ENCODE measurements at places on chromosomes 4 and X.

DNA sequence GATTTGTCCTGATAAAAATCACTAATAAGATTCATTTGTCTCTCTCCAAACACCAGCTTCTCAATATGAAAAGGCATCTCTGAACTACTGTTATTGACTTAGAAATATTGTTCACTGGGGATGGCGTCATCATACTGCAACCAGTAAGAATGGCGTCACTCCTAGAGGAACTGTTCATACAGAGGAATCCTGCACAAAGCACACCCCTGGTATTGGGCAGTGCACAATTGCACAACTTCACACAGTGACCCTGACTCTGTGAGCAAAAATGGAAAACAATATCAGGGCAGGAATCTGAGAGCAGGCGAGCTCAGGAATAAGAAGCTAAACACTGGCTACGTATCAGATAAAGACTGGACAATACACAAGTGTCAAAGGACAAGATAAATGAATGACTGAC lies 66.7 kb upstream of the PNPLA4 start:
- DNase-seq: no peak

- no peak for DNase-seq
These were observed 1544.1 kb upstream of the ADGRL3 start for GRCh38 chr4:59655996-59656395.

- peak; percentile 5 for DNase-seq
These were observed 577 bp upstream of the GLRA2 start for GRCh38 chrX:14528629-14529289.

GRCh38 chr4:7092026-7092425 lies 24.2 kb upstream of the GRPEL1 start:
- no peak for DNase-seq

DNA sequence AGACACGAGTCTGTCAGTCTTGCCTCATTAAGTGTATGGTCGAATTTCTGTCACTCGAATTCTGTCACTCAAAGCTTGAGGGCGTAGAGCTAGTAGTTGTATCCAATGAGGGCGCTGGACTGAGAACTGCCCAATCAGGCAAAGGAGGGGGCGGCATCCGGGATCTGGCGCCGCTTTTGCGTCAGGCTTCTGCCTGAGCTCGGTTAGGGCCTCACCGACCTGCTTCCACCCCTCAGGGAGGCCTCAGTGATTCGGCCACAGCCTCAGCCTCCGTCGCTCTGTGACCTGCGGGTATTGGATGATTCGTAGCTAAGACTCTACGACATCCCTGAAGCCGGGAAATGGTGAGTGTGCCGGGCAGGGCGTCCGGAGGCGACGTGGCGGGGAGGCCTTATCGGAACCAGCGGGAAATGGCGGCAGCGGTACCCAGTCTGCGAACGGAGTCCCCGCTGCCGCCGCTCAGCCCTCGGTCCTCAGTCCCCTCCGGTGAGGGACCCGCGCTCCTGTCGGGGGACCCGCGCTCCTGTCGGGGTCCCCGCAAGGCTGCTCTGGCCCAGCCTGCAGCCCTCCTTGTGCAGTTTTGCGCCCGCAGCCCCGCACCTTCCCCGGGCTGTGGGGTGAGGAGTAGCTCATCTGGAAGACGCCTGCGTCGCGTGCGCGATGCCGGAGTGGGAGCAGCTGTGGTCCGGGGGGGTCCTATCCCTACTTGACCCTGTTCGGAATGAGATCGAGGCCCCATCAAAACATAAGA lies 88.3 kb downstream of the ZNF718 start:
- no peak for DNase-seq

DNA sequence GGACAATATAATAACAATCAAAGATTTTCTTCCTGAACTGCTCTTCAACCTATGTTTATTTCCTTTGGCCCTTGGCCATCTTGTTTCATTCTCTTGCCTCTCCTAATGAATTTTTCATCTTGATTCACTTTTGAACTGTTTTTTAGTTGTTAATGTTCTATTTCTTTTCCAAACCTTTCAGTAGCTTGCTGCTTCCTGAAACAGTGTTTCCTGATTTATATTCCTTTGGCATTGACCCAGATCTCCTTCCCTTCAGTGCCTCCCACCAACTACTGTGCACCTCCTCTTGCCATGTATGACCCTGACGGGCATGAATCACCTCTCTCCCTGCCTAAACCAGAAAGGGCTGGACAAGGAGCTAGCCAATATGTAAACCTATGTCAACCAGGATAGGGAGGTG lies 25.6 kb upstream of the SPP1 start:
- no peak for DNase-seq

DNA sequence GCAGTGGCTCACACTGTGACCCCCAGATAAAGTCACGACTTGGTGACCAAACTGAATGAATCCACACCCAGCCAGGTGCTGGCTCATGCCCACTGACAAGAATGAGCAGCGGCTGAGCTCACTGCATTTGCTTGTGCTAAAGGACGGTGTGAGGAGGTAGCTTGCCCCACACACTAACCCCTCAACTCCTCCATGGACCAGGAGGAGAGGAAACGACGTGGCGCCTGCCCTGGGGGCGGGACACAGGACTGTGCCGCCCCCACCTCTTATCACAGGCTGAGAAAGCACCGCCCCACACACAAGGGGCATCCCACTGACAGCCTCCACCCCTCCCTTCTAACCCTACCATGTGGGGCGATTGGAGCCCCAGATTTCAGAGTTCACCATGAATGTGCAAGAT lies 43.0 kb downstream of the ZFYVE28 start:
- no peak for DNase-seq

DNA sequence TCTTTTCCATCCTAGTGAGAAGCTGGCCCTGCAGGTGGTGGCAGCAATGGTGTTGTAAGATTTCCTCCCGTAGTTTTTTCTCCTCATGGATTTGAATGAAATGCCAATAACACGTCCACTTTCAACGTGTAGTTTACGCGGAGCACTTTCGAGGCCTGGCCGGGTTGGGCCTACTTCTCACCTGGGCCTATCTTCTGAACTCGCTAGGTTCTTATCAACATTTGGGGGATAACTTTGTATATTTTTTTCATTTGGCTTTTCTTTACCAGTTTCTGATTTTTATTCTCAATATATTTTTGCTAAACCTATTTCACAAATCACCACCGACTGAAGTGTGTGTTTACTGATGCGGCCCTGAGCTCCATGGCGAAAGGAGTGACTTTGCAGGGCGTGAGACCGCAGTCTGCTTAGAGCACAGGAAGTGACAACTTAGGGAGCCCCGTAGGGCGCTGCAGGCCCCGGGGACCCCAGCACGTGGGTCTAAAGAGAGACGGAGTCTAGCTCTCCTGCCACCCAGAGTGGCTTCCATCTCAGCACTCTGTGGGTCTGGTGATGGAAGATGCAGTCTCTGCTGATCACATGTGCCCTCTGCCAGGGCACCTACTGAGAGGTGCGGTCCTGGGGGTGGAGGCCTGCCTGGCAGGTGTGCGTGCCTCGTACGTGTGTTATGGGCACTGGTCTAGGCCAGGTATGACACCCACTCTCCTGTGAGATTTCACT lies 29.1 kb downstream of the NELFA start:
- DNase-seq: no peak

DNA sequence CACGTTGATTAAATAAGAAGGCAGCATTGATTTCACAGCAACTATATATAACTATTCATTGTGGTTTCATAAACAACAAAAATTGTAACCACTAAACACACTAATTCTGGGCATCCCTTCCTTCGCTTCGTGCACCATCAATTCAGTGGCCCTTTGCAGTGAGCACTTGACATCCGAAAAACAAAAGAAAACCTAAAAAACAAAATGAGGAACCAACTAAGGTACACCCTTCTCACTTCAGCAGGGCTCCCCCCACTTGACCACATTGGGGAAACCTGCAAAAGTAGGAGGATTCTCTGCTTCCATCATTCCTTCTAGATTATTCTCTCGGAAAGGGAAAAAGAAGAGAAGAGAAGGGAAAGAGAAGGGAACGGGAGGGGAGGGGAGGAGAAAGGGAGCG lies 28.3 kb downstream of the NBDY start:
- DNase-seq: no peak

DNA sequence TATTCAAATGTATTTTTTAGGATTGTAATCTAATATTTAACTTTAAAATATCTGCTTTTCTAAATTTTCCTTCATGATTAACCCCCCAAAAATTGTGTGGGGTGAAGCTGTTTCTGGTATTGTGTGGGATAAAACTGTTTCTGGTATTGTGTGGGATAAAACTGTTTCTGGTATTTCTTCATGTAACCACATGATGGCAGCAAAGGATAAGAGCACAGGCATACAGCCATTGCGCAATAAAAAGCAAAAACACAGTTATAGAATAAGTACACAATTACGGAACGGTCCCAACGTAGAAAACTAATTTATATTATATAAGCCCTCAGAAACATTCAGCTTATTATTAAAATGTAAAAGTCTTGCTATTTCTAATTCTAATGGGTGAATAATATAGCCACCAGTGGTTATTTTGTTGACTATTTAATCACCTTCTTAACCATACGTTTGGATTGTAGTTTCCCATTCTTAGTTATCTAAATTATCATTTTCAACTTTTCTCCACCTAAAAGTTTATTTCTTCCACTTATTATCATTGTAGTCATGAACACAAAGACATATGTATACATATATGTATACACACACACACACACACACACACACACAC lies 333.9 kb upstream of the FSTL5 start:
- no peak for DNase-seq

DNA sequence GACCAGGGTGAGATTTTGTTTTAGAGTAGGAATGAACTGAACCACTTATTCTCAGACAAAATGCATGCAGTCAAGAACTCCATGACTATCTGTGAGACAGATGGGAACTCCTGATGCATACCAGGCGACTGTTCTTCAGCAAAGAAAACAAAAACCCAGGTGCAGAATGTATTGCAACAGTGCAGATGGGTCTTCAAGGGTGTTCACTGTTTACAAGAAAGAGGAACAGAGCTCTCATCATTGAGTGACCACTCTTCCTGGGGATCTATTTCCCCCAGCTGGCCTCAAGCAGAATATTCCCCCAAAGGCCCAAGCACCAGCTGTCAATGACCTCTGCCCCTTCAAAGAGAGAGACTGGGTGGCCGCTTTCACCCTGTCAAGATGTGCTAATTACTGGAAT lies 39.7 kb upstream of the BMP3 start:
- DNase-seq: no peak

All from activated naive CD4-positive, alpha-beta T cell (primary cell).